Fibroblast of lung (primary cell): ENCODE measurements at places on chromosomes 12 and 14. TPM values are rescaled to one million over a fixed set of nuclear protein-coding genes. Genes with fewer than 3 reads are reported as not detected.

The ACSS3 gene
- 32.9 and 47.4 TPM in 2 replicates for total RNA-seq

The SLC6A13 gene
- not detected in 2 replicates for total RNA-seq

The GARIN6 gene
- not detected in 2 replicates for total RNA-seq

The BEST3 gene
- total RNA-seq = not detected in 2 replicates

The ESRRB gene
- total RNA-seq = not detected in 2 replicates

The CCDC197 gene
- total RNA-seq = not detected in 2 replicates

The FAR2 gene
- 5.4 and 9.2 TPM in 2 replicates for total RNA-seq

The TOMM20L gene
- not detected in 2 replicates for total RNA-seq

The SLC4A8 gene
- 3.3 and 7.3 TPM in 2 replicates for total RNA-seq

The HELB gene
- 2.6 and 3.1 TPM in 2 replicates for total RNA-seq

The OR4N2 gene
- total RNA-seq = not detected in 2 replicates

The SELPLG gene
- total RNA-seq = 0.51 and 1.5 TPM in 2 replicates

The KRT77 gene
- not detected in 2 replicates for total RNA-seq

The DTX1 gene
- total RNA-seq = 0.26 TPM in 1 of 2 replicates, not detected in the other

The CCNB1IP1 gene
- 77.5 and 110 TPM in 2 replicates for total RNA-seq

The NGB gene
- not detected in 2 replicates for total RNA-seq

The LTBP2 gene
- total RNA-seq = 243 and 514 TPM in 2 replicates

The SCNN1A gene
- total RNA-seq = under 0.01 and 0.26 TPM in 2 replicates

The SLC17A8 gene
- not detected in 2 replicates for total RNA-seq

The TAS2R8 gene
- under 0.01 TPM in 1 of 2 replicates, not detected in the other for total RNA-seq

The SMARCC2 gene
- 55.5 and 70.8 TPM in 2 replicates for total RNA-seq

The MYG1 gene
- 52.0 and 55.7 TPM in 2 replicates for total RNA-seq

The DNAJC22 gene
- 4.6 and 4.8 TPM in 2 replicates for total RNA-seq

The OR9K2 gene
- total RNA-seq = not detected in 2 replicates

The EPYC gene
- not detected in 2 replicates for total RNA-seq

The A2M gene
- total RNA-seq = 95.0 and 239 TPM in 2 replicates

The FGF6 gene
- total RNA-seq = not detected in 2 replicates

The TMBIM4 gene
- total RNA-seq = 48.8 and 69.2 TPM in 2 replicates

The WNT1 gene
- total RNA-seq = not detected in 2 replicates

The ADAMTS20 gene
- total RNA-seq = not detected in 2 replicates

The AEBP2 gene
- 23.9 and 27.2 TPM in 2 replicates for total RNA-seq

The RAP1B gene
- total RNA-seq = 121 and 194 TPM in 2 replicates

The PROX2 gene
- total RNA-seq = not detected in 2 replicates

The SLC5A8 gene
- not detected in 2 replicates for total RNA-seq

The ZC2HC1C gene
- 1.5 and 1.8 TPM in 2 replicates for total RNA-seq

The CEBPE gene
- not detected in 2 replicates for total RNA-seq

The VRTN gene
- total RNA-seq = not detected in 2 replicates

The DPPA3 gene
- not detected in 2 replicates for total RNA-seq

The MYRFL gene
- under 0.01 TPM in 1 of 2 replicates, not detected in the other for total RNA-seq

The SMCO2 gene
- total RNA-seq = 0.26 TPM in 1 of 2 replicates, not detected in the other

The FGF23 gene
- not detected in 2 replicates for total RNA-seq

The P2RX7 gene
- total RNA-seq = 16.7 and 17.2 TPM in 2 replicates

The HOXC9 gene
- 0.26 TPM in 1 of 2 replicates, not detected in the other for total RNA-seq

The MMP19 gene
- total RNA-seq = 3.3 and 7.1 TPM in 2 replicates

The CDH24 gene
- 5.6 and 6.2 TPM in 2 replicates for total RNA-seq

The DAO gene
- not detected in 2 replicates for total RNA-seq

The MRPL42 gene
- total RNA-seq = 68.0 and 70.1 TPM in 2 replicates

The RNASE3 gene
- total RNA-seq = not detected in 2 replicates

The PLEKHH1 gene
- 0.33 and 0.77 TPM in 2 replicates for total RNA-seq

The ZFHX2 gene
- 0.26 and 0.33 TPM in 2 replicates for total RNA-seq

The ZBTB25 gene
- 5.4 and 9.2 TPM in 2 replicates for total RNA-seq

The PAWR gene
- total RNA-seq = 16.0 and 16.9 TPM in 2 replicates

The LRIG3 gene
- 65.7 and 118 TPM in 2 replicates for total RNA-seq

The CAPZA3 gene
- not detected in 2 replicates for total RNA-seq
